CD4-positive, alpha-beta T cell treated with Interleukin-15 for 4 hours (primary cell): ENCODE measurements at places on chromosomes 2 and 18.

DNA sequence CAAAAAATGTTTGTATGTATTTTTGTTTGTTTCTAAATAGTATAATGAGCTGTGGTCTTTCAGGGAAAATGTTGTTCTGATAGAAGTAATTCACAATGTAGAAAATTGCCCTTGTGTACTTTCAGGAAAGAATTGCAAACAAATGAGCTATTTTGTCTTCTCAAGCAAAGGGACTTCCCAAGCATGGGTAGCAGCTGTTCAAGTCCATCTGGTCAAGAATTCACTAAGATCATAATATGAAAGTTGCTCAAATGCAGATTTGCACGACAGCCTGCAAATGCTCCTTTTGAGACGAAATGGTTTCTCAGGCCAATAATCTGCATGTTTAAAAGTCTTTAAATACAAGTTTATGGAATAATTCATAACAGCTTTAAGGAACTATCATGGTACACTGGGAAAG, 51.9 kb upstream of the HNMT start:
- DNase-seq = no peak

GRCh38 chr18:35770376-35771014, 189.0 kb downstream of the GALNT1 start:
- no peak for DNase-seq

GRCh38 chr2:98828369-98828744, 97.4 kb upstream of the MGAT4A start:
- DNase-seq = no peak

DNA sequence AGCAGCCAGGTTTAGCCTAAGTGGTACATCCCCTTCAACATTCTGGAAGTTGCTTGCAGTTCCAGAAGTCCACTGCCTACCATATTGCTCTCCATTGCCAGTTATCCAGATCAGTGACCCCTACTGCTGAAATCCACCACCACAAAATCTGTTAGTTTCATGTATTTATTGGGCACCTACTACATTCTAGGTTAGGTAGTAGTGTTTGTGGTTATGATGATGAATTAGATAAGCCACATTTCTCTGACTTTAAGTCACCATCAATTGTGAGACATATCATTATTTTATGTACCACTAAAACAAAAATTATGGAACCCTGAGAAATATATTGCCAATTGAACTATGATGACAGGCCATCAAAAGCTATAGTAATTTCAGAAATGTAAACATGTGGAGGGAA, 139.5 kb upstream of the PKDCC start:
- no peak for DNase-seq

DNA sequence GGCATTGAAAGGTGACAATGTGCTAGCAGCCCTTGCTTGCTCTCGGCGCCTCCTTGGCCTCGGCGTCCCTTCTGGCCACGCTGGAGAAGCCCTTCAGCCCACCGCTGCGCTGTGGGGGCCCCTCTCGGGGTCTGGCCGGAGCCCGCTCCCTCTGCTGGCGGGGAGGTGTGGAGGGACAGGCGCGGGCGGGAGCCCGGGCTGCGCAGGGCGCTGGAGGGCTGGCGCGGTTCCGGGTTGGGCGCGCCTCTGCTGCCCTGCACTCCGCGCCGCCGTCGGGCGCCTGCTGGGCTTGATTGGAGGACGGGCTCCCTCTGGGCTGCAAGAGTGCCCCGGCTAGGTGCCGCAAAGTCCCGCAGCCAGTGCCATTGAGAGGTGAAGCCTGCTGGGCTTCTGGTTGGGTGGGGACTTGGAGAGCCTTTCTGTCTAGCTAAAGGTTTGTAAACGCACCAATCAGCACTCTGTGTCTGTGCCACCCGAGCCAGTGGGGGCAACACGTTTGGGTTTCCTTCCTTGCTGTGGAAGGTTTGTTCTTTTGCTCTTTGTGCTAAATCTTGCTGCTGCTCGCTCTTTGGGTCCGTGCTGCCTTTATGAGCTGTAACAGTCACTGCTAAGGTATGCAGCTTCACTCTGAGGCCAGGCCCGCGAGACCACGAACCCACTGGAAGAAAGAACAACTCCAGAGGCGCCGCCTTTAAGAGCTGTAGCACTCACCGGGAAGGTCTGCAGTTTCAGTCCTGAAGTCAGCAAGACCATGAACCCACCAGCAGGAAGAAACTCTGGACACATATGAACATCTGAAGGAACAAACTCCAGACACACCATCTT, 14.8 kb upstream of the IMP4 start:
- no peak for DNase-seq

- DNase-seq = no peak
Observed at GRCh38 chr2:237181844-237182243, 96.2 kb downstream of the COPS8 start.

- DNase-seq = no peak
Observed at GRCh38 chr2:220528180-220528675, 900.8 kb downstream of the SLC4A3 start.

GRCh38 chr2:177243073-177243472, 21.5 kb downstream of the NFE2L2 start:
- DNase-seq = no peak

DNA sequence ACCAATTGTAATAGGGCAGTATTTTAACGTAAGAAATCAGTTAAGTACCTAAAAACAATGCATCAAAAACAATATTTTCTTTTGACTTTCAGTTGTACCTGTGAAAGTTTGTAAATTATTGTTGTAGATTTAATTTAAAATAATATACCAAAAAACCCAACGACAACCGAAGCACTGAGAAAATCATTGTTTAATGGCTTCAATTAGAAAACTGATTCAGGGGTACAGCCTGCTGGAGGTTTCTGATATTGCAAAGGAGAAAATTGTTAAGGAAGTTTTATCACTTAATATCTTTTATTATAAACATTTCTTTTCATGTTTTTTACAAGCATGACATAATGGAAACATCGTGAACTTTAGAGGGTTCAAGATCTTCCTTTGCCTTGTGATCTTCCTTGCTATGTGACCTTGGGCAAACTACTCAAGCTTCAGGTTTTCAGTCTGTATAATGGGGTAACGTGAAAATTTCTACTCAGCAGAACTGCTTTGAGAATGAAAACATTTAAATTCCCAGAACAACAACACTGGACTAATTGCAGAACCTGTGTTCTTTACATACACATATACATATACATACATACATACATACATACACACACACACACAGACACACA, 76.3 kb upstream of the GLS start:
- peak; percentile 20 for DNase-seq

- DNase-seq = no peak
Observed at GRCh38 chr18:67854340-67854739, 337.8 kb upstream of the DSEL start.

DNA sequence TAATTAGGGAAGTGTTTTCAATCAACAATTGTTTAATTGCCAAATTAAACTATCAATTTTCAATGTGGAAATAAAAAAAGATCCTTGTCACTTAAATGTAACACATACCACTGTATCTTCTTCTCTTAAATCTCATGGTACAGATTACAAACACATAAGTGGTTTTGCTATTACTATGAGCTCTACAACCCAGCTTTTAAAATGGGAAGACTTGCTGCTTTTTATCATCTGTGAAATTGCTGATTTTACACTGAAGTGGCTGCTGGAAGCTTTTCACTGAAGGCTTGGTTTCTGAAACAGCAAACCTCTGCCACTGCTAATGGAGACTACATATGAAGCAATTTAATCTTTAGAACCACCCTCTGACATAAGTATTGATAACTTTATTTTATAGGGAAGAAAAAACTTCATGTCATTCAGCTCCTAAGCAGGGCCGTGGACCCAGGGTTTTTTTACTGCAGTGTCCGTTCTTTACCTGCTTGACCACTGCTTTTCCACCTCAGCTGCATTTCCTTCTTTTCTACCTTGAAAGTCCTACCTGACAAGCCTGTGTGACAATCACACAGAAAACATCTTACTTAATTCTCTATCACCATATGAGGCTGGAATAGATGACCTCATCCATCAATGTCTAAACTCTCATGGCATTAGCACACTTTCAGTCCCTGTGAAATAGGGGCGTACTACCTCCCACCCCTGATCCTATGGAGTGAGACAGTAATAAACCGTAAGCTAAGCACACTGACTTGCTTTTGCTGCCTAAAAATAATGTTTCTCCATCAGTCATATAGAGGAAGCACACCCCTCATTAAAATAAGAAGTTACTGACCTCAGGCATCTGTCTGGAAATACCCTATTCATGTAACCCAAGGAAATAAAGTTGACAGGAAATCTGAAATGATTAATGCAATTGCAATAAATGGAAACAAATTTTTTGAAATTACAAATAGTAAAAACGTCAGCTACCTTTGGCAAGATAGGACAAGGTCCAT, 19.2 kb upstream of the SLC8A1 start:
- no peak for DNase-seq

DNA sequence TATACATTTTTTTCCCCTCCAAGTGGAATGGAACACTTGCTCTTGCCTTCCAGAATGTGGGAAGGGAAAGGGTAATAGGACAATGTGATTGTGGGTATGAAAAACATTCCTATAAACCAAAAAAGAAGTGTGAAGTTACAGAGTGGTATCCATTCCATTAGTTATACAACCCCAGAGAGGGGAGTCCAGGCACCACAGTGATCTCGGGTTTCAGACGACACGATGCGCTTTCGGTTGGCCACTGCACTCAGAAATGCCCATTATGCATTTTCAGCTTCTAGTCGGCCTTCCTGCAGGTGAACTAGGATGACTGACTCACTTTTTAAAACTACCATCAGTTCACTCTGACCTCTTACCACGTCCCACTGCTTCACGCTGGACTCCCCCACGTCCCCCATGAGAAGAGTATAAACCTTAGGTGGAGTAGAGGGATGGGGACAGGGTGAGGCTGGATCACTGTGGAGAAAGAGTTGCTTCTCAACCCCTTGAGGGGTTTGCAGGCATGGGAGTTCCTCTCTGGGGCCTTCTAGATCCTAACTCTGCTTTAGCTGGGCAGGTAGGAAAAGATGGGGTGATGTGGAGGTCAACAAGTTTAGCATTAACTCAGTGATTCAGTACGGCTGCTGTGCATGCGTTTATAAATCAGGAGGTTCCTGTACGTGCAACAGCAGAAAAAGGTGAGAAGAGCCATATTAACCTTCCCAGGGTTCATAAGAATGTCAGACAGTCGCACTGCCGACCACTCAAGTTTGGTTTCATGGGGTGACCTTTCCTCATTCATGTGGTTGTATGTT, 50.5 kb downstream of the ZNF532 start:
- DNase-seq = no peak

DNA sequence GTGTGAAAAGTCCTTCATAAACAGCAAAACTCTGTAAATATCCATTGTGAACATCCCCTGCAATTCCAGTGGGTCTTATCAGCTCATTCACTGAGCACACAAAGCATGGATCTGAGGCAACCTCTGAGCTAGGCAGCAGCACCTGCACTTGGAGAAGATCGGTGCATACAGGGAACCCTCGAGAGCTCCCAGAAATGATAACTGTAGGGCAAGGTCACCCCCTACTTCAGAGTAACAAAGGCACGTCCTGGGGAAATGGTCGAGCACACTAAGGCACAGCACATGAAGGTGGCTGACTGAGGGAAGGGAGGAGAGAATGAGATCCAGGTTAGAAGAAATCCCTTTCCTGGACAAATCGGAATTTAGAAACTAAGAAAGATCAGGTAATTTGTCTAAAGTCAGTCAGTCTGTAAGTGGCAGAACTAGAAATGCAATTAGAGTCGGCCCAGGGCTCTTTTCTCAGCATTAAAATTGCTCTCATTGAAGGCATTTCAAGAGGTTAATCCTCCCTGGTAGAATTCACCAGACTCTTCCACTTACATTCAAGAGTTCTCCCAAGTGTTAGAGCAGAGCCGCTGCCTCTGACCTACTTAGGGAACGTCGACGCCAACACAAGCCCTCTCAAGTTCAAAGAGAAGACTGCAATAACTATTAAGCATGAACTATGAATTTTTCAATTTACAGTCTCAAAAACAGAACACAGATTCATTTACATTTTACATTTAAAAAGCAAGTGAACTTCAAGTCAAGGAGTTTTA, 45.9 kb downstream of the PXDN start:
- DNase-seq = no peak

DNA sequence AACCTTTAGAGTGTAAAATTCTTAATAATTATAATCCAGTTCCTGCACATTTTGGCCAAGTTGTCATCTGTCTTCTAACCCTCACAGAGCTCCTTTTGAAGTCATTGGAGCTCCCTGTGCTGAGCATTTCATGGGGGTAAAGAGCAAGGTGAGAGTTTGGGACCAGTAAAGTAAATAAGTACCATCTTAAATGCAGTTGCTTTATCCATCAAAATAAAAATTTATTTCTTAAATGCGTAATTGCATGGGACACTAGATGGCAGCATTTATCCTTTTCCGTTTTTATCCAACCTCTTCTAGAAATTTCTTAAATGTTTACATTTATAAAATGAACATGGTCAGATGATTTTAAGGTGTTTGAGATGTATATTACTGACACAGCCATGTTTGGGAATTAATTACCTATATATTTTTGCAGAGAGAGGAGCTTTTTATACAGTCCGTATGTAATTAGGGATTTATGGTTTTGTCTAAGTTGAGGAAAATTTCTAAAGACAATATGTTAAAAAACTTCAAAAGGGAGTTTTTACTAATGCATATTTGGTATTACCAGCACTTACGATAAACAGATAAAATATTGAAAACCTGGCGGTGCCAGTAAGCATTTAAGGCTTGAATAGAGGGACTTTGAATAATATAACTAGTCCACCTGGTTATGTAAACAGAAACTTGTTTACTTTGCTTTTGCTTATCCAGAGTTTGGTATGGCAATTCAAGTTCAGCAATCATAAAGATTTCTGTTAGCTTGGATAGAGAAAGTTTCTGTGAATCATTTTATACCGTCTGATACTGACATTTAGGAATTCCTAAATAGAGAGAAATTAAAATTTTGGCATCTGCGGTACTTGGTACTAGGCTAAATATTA, 54.5 kb downstream of the ACSL3 start:
- no peak for DNase-seq

DNA sequence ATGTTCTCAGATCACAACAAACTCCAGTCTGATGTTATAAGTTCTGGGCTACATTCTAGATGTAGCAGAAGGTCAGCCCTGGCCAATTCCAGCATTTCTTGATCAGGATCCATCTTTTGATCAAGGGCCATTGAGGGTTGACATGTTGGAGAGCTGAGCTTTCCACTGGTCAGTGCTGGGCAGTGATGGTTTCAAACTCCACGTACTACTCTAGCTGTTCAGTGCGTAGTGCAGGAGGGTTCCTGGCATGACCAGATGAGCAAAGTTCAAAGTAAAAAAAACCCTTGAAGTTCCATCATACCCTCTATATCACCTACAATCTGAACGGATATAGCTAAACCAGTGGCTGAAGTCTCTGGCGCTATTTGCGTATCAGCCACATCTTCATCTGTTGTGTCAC, 210.4 kb upstream of the OSR1 start:
- DNase-seq = no peak

DNA sequence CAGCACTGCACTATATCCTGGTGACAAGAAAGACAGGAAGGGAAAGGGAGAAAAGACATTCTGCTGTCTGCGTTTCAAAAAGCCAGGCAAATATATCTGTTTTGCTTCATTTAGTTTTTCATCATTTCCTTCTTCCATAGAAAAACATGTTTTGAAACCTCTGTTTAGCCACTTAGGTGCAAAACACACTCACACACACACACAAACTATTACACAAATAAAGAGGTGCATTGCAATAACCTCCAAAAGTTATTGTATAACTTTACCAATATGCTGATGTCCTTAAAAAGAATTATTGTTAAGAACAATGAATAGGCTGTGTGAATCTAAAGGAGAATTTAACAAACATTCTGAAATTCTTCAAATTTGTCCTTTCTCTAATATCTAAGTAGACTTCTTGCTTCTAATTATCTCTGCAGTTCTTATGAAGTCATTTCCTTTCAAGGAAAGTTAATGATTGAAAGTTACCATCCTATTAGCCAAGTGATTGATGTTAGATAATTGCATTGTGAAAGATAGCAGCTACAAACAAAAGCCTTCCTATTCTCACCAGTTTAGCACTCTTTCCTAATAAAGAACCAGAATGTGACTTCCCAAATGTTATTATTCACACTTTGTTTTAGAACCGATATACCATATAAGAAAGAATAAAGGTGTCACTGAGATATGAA, 516.7 kb downstream of the KCNJ3 start:
- no peak for DNase-seq
